ENCODE measurements at places on chromosomes 7 and 10.

DNA sequence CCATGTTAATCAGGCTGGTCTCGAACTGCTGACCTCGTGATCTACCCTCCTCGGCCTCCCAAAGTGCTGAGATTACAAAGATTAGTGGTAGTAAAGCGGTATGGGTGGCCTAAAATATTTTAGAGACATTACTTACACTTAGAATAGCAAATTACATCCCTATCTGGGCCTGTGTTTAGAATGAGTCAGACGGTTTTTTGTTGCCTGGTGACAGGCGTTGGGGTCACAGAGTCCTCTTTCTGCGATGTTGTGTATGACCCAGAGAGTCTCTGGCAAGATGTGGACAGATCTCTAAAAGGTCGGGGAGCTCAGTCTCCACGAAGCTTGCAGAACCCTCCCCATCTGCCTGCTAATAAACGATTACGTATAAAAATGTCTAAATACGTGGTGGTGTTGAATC lies 39.6 kb upstream of the PRKCQ start:
- no peak for DNase-seq

DNA sequence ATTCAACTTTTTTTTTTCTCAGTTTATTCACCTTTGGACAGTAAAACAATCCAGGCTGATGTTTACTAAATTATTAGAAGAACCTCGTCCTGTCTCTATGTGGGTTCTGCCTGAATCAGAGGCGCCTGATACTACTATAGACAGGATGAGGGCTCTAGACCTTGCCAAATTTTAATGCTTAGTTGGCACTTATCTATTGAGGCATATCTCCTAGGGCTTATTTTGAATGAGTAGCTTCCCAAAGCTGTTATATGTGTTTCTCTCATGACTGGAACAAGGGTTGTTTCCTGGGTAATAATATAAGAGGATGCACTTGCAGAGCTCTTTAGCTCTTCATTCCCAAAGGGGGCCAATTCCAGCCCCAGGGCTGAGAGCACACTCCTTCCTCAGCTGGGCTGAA lies 23.6 kb downstream of the HECW1 start:
- no peak for DNase-seq

DNA sequence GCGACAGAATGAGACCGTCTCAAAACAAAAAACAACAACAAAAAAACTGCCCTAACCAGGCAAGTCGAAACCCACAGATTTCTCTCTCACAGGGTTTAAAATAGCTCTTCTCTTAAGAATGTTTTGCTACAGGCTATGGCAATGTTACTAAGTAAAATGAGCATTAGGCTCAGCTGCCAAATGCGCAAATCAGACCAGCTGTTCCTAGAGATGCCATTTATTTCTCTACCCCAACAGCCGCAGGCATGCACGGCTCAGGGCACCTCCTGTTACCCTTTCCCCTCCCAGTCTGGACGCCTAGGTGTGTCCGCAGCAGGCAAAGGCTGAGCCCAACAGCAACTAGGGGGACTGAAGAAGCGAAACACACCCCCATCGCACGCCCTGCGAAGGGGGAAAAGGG lies 168.3 kb upstream of the MBL2 start:
- DNase-seq: no peak

DNA sequence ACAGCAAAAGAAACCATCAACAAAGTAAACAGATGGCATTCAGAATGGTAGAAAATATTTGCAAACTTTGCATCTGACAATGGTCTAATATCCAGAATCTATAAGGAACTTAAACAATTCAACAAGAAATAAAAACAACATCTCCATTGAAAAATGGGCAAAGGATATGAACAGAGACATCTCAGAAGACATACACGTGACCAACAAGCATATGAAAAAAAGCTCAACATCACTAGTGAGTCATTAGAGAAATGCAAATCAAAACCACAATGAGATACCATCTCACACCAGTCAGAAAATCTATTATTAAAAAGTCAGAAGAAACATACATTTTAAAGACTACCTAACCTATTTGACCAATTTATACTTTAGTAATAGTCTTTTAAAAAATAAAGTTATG lies 571.3 kb upstream of the NRG3 start:
- DNase-seq: no peak

DNA sequence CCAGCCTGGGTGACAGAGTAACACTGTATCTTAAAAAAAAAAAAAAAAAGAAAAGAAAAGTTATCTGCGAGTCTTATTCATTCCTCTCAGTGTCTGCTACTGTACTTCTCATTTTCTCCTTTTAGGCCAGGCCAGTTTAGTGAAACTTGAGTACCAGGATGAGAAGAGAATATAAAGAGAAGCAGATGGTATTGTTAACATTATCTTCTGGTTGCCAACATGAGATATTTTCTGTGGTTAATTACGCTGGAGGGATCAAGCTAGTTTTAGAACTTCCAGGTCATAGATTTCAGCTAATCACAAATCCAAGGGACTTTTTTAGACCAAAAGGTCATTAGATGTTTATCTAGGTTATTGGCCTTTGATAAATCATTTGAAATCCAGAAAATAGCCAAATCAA lies 252.6 kb upstream of the SMIM30 start:
- DNase-seq: no peak

- DNase-seq: no peak
Observed at GRCh38 chr10:72850861-72851260, 42.7 kb upstream of the OIT3 start.

DNA sequence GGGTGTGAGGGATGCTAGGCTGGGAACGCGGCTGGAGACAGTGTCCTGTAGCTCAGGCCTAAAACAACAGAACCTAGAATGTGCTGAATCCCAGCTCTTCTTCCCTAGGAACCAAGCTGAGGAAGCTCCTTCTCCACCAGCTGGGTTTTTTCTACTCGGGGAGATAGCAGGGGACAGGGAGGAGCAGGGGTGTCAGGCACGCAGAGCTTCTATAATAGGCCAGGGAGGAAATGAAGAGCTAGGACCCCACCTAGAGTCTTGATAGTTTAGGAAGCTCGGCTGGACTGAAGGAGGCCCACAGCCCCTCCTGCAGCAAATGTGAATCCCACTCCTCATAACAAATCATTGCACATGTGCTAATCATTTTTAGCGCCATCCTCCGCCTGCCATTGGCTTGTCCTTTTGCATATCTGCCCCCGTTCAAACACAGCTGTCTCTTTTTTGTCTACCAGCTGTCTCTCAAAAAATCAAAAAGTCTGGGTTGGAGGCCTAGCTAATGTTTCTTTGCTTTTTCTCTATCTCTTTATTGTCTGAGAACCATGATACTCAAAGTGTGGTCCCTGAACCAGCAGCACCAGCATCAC lies 24.1 kb upstream of the FAM180A start:
- DNase-seq: no peak

GRCh38 chr10:88477343-88478085 lies 105.6 kb downstream of the RNLS start:
- DNase-seq: no peak
